ENCODE measurements at places on chromosomes 2 and 18.

DNA sequence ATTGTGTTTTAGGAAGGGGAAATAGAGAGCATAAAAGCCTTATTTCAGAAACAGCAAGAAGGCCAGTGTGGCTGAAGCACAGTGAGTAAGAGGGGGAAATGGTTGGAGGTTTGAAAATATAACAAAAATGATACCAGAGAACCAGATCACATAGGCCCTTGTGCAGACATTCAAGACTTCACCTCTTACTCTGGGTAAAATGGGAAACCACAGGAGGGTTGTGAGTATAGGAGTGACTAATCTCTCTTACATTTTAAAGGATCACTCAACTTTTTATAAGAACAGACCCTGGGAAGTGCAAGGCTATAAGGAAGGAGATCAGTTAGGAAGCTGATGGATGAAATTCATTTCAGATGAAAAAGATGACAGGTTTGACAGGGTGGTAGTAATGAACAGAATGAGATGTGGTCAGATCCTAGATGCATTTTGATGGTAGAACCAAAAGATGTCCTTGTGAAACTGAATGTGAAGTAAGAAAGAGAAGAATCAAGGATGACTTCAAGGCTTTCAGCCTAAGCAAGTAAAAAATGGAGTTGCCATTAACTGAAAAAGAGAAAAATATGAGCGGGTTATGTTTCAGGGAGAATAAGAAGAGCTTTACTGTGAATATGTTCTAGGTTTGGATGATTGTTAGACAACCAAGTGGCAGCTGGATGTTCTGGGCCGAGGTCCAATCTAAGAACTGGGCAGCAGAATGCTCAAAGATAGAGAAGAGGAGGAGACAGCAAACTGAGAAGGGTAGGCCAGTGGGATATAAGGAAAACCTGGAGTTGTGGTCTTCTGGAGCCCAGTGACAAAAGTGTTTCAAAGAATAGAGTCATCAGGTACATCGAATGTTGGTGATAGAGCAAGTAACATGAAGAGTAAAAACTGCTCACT is 65.1 kb downstream of the USP40 start:
- DNase-seq, result no peak

- no peak for DNase-seq
These were observed 29.4 kb downstream of the CAPN13 start for GRCh38 chr2:30777661-30778505.

GRCh38 chr2:145352484-145352883 is 832.6 kb upstream of the ZEB2 start:
- no peak for DNase-seq

- DNase-seq, result no peak
These were observed 2.3 kb upstream of the EXOC6B start for GRCh38 chr2:72827966-72828646.

- no peak for DNase-seq
These were observed 481 bp downstream of the DCDC2C start for GRCh38 chr2:3703757-3704355.

- DNase-seq, result no peak
These were observed 5.0 kb downstream of the NT5DC4 start for GRCh38 chr2:112725545-112726457.

DNA sequence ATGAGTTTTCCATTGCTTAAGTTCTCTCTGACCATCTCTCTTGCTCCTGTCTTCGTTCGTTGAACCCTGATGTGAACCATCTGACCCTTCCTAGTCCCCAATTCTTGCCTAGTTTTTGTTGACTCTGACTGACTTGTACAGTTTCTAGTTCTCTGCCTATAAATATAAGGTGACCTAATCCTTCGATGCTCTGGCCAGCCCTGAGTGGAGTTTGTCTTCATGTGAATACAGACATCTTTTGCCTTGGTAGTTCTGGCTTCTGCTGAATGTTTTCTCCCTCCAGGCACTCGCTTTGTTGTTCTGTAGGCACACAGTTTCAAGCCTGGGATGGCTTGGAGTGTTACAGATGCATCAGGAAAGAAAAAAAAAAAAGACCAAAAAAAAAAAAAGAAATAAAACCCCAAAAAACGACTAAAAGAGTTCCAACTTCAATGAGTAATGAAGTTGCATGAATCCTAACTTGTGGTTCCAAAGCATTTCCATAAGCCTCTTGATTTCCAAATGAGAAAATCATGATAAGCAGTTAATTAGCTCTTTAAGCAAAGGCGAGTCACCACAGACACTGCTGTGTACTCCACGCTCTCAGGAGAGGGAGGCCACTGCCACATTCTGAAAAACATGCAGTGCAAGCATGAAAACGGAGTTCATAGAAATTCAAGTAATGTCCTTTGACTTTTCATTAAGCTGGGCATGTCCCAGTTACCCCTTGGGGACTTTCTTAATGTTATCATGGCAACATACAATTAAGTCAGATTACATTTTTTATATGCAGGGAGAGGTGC is 165.2 kb downstream of the TDRD15 start:
- DNase-seq, result no peak

DNA sequence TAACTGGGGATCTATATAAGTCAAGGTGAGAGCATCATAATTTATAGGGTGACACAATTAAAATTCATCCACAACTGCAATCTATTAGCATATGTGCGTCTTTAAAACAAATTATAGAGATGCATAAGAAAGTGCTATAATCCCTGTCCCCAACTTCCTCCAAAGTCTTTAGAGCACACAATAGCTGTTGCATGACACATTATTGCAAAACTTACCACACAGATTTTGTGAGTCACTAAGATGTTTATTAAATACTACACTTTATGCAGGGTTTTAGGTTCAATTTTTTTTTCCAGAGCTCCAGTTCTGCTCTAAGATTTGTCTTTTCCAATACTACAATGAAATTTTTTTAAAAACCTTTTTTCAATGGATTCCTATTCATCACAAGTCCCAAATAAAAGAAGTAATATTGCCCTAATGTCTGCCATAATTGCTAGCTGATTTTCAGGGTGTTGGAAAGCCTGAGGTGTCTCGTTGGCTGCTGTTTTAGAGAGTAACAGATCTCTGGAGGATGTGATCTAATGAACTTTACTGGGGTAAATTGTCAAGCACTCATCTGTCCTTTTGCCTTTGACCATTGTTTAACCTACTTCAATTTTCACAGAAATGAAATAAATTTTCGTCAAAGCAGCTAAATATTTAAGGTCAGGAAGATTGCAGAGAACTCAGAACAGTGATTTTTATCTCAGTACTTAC is 250.5 kb upstream of the NETO1 start:
- no peak for DNase-seq

- no peak for DNase-seq
These were observed 238.8 kb downstream of the ZNF407 start for GRCh38 chr18:74836296-74837139.

- DNase-seq, result no peak
These were observed 5.0 kb upstream of the CHST10 start for GRCh38 chr2:100422320-100423055.

DNA sequence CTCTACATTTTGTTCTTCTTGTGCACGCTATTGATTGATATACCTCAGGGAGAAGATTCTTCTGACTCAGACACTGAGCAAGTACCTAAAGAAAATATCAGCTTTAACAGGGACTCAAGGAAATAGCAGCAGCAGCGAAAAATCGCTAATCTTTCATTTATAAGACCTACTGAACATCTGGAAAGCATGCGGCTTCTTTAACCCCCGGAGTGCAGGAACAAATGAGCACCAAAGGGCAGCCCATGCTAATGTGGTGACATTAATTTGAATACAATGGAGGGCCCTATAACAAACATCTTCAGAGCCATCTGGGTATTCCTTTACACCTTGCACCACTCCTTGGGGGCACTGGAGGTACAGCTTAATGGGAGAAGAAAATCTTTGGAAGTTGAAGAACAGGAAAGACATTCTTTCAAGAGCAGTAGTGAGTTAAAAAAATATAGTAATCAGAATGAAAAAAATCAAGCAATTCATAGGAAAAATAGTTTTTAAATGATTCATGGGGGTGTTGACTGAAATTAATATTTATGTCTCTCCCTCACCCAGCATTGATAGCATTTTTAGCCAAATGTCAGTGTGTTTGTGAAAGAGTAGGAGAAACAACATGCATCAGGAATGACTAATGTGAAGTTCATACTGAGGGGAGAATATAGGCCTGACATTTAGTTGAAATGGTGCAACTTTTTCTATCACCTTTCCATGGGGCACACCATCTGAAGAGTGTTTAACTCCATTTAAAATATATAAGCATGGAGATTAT is 281.7 kb downstream of the HRH4 start:
- no peak for DNase-seq

DNA sequence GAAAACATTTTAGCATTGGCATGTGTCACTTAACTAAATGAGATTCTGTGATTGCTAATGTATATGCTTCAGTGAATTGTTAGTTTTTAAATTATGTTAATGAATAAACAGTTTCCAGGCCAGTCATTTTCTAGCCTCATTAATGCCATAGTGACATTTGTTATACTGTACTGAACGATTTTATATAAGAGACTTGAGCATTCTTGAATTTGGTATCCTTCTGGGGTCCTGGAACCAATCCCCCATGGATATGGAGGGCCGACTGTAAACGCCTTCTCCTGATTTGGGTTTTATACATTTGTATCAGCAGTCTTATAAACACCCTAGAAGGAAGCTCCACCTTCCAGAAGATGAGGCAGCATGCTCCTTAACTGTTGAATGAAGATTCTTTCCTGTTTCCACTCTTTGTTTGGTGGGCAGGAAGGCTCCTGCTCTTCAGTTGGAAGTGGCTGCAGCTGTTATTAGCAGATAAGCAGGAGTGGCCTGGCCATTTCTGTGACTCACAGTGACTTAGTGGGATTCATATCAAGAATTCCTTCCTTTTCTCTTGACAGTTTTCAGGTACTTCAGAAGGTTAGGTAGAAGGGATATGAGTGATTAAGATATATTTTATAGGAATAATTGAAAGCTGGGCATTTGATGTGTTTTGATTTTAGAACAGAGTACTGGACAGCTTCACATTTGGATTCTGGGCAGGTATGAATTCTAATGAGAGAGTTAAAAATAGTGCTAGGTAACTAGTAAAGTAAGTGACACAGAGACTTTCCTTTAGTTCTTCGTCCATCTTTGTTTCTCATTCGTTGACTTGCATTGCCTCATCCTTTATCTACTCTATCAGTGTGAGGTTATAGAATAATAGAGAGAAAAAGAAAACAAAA is 124.9 kb downstream of the PLCL1 start:
- DNase-seq, result no peak

DNA sequence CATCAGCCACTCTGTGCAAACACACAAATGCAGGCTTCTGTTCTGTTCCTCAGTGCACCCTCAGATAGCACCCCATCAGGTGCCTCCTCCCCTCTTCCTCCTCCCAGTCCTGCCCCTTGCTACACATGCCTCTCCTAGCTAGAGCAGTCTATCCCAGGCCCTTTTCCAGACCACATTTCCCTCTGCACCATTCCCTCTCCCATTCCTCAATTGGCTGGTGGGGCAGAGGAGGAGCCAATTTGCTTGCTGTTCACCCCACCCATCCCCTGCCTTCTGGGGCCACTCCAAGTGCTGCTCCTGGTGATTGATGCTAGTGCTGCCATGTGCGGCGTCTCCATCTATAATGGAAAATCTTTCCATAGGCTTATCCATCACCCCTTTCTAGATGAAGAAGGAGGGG is 5.4 kb downstream of the CFAP65 start:
- DNase-seq, result no peak

DNA sequence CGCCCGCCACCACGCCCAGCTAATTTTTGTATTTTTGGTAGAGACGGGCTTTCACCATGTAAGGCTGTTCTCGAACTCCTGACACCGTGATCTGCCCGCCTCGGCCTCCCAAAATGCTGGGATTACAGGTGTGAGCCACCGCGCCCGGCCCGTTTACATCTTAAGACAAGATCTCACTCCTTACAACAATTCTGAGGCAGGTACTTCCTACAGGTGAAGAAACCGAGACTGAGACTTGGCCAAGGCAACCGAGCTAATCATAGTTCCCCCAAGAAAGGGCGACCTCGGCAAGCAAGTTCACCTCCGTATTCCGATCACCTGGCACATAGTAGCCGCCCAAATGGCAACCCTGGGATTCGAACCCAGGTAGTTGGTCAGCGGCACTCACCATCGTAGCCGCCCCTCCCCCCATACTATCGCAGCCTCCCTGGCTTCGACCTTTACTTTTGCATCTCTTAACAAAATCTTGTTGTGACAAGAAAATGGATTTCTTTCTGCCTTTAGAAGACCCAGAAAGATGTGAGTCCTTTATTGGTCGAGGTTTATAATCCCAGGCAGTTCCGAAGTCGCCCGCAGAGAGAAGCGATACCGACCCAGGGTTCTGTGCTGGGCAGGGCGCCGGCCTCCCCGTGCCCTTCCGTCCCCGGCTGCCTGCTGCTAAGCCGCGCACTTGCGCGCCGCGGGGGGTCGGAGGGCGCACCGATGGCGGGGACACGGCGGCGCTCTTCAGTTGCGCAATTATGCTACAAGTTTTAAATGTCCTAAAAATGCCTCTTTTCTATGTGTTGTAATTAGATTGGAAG is 1.1 kb upstream of the FZD5 start:
- DNase-seq, result no peak

GRCh38 chr2:42907835-42908234 is 115.5 kb upstream of the HAAO start:
- DNase-seq, result no peak

DNA sequence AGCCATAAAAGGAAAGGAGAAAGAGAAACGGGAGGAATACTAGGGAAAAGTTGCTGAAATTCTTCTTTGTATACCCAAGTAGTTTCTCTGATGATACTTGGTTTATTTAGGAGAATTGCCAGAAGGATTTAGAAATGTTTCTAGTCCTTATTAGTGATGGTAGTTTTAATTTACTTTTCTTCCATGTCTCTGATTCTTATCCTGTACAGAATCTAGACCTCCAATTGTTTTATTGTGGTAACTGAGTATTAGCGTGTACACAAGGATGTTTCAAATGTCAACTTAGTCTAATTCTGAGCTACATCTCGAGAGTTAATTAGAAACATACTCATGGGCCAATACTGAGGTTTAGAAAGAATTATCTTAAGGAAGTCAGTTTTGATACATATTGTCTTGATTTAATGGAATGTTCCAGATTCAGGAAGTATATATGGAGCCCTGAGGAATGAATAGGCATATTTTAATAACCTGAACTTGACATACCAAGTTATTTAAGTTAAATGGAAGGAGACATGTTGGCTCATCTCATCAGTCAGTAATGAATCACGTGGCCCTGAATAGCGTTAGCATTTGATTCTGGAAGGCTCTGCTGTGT is 219.6 kb downstream of the LTBP1 start:
- no peak for DNase-seq

DNA sequence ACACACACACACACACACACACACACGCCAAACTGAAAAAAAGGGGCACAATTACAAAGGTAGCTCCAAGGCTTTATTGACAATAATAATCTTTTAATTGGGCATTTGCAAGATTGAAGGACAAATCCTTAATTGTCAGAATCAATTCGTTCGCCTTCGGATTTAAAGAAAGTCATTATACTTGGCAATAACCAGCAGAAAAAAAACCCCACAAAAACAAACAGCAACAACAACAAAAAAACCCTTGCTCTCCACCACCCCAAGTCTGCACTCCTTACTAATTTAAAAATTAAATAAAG is 1.8 kb upstream of the HOXD8 start:
- no peak for DNase-seq

GRCh38 chr2:96870626-96871255 is 861 bp upstream of the SEMA4C start:
- DNase-seq, result no peak

- no peak for DNase-seq
These were observed 40.2 kb downstream of the ONECUT2 start for GRCh38 chr18:57475408-57475807.

- no peak for DNase-seq
These were observed 13.3 kb downstream of the MRPL44 start for GRCh38 chr2:223970343-223971128.

- DNase-seq, result no peak
These were observed 62.9 kb upstream of the CDKL4 start for GRCh38 chr2:39306626-39307025.

Data from left renal pelvis (tissue), 4 donors.